ENCODE measurements at places on chromosomes 6 and 20.
A peak's percentile ranks its signal among the peaks of the same experiment; 100 is the strongest.

GRCh38 chr6:10511477-10511876 is 9.7 kb upstream of the GCNT2 start:
- no peak for DNase-seq

GRCh38 chr20:21840991-21841390 is 135.5 kb downstream of the PAX1 start:
- DNase-seq, result no peak

DNA sequence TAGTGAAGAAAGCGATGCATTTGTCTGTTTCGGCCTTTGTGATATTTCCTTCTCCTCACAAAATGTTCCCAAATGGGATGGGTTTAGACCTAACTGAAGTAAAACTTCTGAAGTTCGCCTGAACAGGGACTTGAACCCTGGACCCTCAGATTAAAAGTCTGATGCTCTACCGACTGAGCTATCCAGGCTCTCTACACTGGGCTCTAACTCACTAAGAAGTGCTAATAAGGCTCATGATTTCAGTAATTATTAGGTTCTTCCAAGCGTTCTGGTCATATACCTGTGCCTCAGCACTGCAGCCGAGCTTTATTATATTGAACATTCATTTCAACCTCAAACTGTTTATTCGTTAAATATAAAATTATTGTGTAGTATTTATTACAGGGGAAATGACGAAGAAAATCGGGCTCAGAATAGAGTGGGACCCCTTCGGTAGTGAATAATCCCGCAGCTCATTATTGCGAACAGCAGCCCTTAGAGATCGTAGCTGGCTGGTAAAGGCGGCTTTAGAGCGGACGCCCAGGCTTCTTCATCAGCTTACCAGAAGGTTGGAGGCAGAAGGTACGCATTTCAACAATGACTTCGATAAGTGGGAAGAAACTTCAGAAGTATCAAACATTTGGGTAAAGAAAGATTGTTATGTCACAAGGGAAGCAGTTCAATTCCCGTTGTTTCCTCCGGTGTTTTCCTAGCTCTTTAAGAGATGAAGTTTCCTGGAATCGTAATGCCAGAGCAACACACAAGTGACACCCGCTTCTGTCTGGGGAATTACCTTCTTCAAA is 119.0 kb upstream of the ZNF184 start:
- DNase-seq, result no peak

DNA sequence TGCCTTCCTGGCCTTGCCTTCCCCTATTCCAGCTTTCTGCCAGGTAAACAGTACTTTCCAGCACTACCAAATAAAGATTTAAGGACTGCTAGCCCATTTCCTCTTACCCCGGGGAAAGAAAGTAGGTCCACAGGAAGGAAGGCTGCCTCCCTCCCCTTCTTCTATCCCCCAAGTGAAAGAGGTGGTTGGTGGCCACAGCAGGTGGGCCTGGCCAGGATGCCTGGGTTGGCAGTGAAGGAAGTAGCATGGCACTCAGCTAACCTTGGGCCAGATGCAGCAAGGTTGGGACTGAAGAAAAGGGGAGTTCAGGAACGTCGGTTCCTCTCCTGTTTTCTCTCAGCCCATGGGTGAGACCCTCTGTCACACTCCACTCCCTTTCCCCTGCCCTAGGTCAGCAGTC is 8.9 kb downstream of the NFKBIL1 start:
- no peak for DNase-seq

GRCh38 chr6:39377539-39377950 is 55.0 kb upstream of the KCNK16 start:
- DNase-seq, result no peak

GRCh38 chr20:34403908-34404307 is 40.8 kb downstream of the ITCH start:
- DNase-seq, result no peak

DNA sequence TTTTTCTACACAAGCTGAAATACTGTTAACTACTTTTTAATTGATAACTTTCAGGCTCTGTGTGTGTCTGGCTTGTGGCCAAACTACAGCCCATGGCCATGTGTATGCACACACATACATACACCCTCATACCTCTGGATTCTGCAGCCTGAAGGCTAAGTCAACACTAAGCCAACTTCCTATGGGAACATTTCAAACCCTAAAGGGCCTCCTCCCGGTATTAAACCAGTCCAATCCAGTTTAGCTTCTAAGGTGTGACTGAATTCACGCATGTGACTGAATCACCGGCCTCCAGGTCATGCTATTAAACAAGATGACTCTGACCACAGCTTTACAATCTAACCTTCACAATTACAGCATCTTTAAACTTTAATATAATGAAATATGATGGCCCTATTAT is 20.7 kb upstream of the DST start:
- no peak for DNase-seq

DNA sequence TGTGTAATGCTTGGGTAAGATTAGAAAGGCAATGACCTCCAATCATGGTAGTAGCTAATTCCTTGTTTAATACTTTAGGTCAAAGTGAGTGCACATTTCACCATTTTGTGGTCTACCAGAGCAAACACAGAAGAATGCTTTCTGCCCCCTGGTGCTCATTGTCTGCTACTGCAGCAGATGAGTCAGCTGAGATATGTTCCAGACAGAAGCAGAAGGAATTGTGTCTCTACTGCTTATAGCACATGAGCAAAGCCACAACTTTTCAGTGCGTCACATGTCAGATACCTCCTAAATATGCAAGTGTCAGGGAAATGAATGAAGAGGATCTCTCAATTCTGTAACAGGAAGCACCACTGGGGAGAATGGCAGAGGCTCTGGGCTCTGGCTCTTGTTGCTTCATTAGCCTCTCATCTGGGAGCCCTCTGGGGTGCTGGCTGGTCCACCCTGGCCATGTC is 308.9 kb downstream of the ALDH8A1 start:
- DNase-seq, result peak; percentile 68

GRCh38 chr6:35014341-35014740 is 125.3 kb downstream of the ANKS1A start:
- no peak for DNase-seq

GRCh38 chr6:148747471-148748165 is 788 bp downstream of the UST start:
- DNase-seq, result no peak

GRCh38 chr6:25311331-25311840 is 32.2 kb downstream of the CARMIL1 start:
- no peak for DNase-seq

- no peak for DNase-seq
These were observed 55.4 kb downstream of the CDC5L start for GRCh38 chr6:44442833-44443444.

Data from stimulated activated CD4-positive, alpha-beta T cell treated with anti-CD3 and anti-CD28 coated beads, TNF-alpha, amount 100 ng/mL, for 1 hour (primary cell).